ENCODE measurements at places on chromosomes 12 and 14.

- no peak for DNase-seq
Measured at GRCh38 chr12:131829356-131829747, 1.2 kb downstream of the MMP17 start.

DNA sequence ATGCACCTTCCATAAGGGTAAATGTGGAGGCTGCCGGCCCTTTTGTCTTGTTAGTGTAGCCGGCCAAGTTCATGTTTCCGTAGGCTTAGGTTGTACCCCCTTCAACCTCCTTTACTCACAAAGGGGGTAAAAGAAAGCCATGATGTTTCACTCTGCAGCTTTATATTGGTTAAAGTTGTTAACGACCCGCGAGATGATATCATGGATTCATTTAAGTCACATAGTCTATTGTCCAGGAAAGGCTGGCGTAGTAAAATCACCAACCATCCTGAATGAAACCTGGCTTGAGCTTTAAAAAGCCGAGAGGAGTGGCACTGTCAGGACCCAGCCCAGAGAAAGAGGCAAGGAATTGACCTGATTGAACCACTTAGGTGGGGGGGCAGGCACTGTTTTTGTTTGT, 1.3 kb downstream of the UNG start:
- no peak for DNase-seq

GRCh38 chr14:53103636-53104340, 49.3 kb downstream of the DDHD1 start:
- no peak for DNase-seq

DNA sequence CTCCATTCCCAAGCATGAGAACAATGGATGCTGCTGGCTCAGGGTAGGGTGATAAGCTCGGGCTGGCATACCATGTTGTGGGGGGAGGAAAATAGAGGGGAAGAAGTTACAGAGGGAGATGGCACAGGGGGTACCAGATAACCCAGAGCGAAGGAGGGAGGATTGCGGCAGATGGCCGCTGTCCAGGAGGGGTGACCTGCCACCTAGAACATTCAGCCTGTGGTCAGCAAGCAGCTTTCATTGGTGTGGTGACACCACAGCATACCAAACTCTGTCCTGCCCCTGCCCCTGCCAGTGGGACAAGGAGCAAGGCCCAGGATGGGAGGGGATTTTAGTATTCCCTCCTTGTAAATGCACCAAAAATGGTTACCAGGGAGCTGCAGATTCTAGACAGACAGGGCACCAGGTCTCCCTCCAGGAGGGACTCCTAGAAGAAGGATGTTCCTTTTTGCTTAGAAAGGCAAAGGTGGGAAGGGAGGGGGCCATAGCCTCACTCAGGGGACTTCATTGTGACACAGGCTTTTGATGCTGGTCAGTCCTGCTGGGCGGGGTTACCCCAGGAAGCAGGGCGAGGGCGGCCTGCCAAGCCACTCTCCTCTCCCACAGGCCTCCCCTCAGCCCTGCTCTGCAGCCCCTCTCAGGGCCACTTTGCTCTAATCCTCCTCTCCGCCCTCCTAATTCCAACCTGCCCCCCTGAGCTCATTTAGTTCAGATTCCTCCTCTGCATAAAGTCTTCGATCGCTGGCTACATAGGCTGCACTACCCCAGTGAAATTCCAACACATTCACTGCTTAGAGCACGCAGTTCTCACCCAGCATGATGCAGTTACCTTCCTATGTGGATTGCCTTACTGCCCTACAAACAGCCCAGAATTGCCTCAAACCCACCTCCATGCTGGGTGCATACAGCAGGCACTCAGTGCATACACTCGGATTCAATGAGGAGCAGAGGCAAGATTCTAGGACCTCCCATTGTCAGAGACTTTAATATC, 36.0 kb upstream of the PLEKHG6 start:
- DNase-seq = no peak

GRCh38 chr14:62885451-62885850, 159.8 kb downstream of the KCNH5 start:
- no peak for DNase-seq

DNA sequence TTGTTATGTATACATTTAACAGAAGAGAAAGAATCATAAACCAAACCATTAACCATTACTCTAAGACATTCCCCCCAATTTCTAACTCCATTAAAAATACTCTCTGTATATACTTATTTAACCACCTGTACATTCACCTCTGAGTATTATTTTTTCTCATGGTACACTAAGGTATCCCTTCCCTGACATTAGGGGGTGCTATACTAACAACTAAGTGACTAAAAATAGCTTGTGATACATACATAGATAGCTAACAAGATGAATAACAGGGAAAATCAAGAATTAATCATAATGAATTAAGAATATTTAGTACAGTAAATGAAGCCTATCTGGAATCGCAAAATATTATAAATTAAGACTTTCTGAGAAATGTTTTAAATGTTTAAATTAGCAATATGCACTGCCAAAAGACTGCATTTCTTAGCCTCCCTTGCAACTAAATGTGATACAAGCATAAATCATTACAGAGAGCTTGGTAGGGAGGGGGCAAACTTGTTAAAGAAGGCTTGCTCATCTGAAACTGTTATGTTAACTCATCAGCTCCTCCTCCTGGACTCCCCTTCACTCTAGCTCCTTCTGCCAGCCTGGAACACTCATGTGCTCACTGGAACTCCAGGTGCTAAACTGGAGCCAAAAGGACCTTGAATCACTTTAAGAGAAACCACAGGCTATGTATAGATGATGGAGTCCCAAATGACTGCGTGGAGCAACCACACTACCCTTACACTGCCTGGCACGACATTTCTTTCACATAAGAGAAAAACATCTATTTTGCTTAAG, 14.9 kb downstream of the C2CD5 start:
- DNase-seq = no peak

DNA sequence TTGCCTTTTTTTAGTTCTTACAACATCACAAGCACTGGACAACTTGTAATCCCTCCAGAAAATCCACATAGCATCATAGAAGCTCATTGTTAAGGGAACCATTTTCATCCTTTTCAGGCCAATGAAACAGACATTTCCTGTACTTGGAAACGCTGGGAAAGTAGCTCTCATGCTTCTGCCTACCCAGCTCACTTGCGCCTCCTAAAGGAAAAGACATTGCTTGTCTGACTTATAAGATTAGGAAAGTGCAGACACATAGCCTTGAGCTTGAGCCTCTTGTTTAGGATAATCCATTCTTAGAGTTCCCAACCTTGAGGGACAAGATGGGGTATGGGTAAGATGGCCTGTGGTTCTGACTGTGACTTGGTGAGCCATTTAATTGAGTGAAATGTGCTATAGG, 589.5 kb downstream of the NOVA1 start:
- no peak for DNase-seq

DNA sequence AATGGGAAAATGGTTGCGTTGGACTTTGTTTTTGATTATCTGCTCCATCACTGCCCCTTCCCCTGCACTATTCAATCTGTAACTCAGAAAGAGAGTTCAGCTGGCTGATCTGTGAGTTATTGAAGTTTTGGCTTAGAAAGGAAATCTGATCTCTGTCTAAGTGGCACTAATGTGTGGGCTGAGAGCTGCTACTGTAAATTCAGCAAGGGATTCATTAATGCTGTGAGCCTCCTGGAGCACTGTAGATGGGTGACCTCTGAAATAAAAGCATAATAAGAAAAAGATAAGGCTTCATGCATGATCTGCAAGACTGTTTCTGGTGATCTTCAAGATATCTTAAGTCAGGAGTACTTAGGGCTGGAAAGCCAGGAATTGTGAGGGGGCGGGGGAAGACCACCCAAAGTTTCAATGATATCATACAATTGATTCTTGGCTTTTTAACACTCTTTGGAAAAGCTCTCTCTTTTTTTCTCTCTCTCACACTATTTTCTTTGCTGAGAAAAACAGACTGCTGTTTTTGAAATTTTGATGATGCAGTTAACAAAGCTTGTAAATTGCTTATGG, 101.1 kb downstream of the C12orf75 start:
- no peak for DNase-seq

GRCh38 chr14:92657457-92658142, 90.8 kb downstream of the LGMN start:
- peak; percentile 47 for DNase-seq

- no peak for DNase-seq
Measured at GRCh38 chr12:121154793-121155375, 22.2 kb downstream of the P2RX7 start.

- no peak for DNase-seq
Measured at GRCh38 chr12:87155621-87156020, 873.6 kb downstream of the C12orf50 start.

GRCh38 chr14:100620255-100621100, 33.3 kb upstream of the BEGAIN start:
- no peak for DNase-seq

GRCh38 chr12:80472911-80473500, 29.0 kb downstream of the PTPRQ start:
- DNase-seq = no peak

GRCh38 chr12:132106921-132107320, 37.2 kb downstream of the DDX51 start:
- no peak for DNase-seq

- DNase-seq = peak; percentile 49
Measured at GRCh38 chr14:91246051-91246852, 1.7 kb upstream of the GPR68 start.

DNA sequence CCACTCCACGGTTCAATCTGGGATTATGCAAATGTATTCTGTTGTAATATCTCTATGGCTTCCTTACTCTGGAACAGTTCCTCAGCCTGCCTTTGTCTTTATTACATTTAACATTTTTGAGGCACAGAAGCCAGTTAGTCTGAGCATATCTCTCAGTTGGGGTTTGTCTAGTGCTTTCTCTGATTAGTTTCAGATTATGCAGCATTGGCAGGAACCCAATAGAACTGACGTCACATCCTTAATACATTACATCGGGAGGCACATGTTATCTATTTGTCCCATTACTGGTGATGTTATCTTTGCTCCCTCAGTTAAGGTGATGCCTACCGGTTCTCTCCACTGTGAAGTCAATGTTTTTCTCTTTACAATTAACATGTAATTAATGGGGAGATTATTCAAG, 62.4 kb downstream of the PPM1A start:
- DNase-seq = peak; percentile 34

GRCh38 chr12:111643427-111643826, 42.3 kb downstream of the BRAP start:
- peak; percentile 21 for DNase-seq

Measured in mucosa of gallbladder (tissue), 1 donor.